ENCODE measurements at places on chromosomes 13 and 19.

DNA sequence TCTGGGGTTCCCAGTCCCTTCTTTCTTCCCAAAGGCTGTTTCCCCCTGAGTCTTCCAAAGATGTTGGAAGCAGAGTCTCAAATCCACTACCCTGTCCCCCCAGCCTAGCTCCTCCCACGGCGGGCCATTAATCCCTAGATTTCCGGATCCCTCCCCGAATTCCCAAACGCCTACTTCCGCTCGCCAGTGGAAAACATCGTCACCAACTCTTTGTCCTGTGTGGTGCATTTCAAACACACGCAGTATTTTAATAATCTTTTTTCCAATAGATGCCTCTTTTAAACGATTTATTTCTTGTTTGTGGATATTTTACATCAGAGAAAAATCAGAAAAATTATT, 610 bp downstream of the ZNF791 start:
- DNase-seq, result peak; percentile 58

- no peak for DNase-seq
These were observed 3.1 kb upstream of the PRR20A start for GRCh38 chr13:57137585-57137984.

GRCh38 chr19:16442386-16443276, 29.1 kb downstream of the EPS15L1 start:
- peak; percentile 41 for DNase-seq

DNA sequence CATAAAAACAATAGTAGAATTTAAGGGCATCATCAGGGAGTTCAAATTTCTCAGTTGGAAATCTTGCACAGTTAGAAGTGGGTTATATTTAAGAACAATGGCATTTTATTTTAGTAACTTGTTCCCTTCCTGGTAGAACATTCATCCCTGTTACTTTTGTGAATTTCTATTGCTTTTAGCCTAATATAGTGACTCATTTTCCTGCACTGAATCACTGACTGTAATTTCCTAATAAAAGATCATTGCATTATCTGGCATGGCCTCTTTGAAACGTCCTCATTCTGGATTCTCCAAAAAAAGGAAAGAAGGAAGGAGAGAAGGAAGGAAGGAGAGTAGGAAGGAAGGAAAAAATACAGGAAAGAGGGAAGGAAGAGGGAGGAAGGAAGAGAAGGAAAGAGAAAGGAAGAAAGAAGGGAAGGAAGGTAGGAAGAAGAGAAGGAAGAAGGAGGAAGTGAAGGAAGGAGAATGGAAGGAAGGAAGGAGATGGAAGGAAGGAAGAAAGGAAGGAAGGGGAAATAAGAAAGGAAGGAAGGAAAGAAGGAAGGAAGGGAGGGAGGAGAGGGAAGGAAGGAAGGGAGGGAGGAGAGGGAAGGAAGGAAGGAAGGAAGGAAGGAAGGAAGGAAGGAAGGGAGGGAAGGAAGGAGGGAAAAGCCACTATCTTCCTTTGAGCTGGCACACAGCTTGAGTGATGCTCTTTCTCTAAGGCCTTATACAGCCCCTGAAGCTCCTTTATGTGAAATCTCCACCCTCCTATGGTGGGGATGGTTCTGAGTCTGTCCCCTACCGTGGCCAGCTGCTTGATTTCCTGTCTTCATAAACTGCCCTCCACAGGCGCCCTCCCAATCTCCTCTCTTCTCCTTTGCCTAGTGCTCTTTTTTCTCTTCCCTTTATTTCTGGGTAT, 29.8 kb upstream of the TM9SF2 start:
- no peak for DNase-seq

- DNase-seq, result no peak
These were observed 665.6 kb downstream of the SLITRK1 start for GRCh38 chr13:83216479-83217245.

GRCh38 chr19:12872255-12872654, 9.0 kb downstream of the DNASE2 start:
- DNase-seq, result no peak

- DNase-seq, result peak; percentile 95
These were observed 63.1 kb downstream of the SERP2 start for GRCh38 chr13:44436589-44437337.

- no peak for DNase-seq
These were observed 44.6 kb downstream of the ZNF787 start for GRCh38 chr19:56076498-56076897.

- no peak for DNase-seq
These were observed 723.2 kb downstream of the UQCRFS1 start for GRCh38 chr19:28489776-28490175.

- DNase-seq, result no peak
These were observed 77.5 kb upstream of the MIR17HG start for GRCh38 chr13:91270031-91270430.

DNA sequence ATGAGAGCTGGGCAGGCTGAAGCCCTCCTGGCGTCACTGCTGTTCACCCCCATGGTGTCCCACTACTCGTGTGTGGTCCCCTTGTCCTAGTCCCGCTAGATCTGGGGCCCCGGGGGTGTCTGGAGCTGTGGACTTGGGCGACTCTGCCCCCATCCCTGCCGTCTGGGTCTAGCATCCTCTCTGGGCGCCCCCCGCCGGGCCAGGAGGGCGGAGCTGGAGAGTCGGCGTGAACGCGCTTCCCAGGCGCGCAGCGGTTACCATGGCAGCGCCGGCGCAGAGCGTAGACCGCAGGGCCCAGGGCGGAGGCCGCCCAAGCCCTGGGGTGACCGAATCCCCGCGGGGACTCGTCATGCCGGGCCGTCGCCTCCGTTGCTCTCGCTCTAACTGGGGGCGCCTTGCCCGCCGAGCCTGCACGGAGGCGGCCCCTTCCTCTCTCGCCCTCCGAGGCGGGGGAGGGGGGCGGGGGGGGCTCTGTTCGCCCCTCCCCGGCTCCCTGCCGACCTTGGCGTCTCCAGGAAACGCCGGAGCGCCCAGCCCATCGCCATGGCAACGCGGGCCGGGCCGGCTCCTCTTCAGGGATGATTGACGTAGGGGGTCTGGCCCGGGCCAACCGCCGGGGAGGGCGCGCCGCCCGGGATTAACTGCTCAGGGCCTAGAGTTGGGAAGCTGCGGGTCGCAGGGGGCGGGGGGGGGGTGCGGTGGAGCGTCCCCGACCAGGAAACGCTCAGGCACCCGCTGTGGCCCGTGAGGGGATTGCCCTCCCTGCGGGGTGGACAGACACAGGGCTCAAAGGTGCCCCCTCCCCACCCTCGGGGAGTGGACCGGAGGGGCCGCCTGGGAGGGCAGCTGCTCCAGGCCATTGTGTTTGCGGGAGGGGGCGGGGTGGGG, 8.9 kb downstream of the ISYNA1 start:
- peak; percentile 75 for DNase-seq

GRCh38 chr13:73825143-73825542, 309.1 kb downstream of the KLF12 start:
- DNase-seq, result no peak

GRCh38 chr19:29520390-29520789, 5.4 kb upstream of the VSTM2B start:
- DNase-seq, result no peak

DNA sequence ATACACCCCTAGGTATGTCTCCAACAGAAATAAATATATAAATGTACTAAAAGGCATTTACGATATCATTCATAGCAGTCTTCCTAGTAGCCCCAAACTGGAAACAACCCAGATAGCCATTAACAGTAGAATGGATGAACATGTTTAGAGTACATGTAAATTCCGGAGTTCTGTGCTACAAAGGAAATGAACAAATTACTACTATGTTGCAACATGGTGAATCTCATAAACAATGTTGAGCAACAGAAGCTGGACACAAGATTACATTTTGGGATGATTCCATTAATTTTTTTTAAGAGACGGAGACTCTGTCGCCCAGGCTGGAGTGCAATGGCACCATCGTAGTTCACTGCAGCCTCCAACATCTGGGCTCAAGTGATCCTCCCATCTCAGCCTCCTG, 5.9 kb upstream of the SLC7A10 start:
- DNase-seq, result no peak

- no peak for DNase-seq
These were observed 80.7 kb upstream of the OLFM4 start for GRCh38 chr13:52947921-52948373.

DNA sequence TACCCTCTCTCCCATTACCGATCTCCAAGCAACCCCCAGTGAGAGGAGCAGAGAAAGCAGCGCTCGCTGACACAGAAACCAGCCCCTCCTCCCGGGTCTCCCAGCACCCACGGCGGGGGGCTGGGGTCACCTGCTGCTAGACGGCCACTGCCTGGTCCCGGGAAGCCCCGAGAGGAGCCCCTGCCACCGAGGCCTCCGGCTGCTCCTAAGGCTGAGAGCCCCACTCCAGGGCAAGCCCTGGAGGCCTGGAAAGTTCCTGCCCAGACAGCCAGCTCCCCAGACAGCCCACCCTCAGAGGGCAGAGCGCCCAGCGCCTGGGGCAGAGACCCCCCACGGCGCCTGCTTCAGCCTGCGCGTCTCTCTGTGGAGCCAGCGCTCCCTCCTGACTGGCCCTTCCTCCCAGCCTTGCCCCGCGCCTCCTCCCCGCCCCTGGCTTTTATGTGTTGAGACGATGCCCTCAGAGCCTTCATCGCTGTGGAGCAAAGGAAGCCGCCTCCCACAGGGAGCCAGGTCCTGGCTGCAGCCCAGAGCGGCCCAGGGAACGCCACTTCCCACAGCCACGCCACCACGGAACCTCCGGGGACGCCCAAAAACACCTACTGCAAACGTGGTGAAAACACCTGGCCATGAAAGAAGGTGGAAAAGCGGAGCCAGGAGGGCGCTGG, 51.1 kb downstream of the MLLT1 start:
- peak; percentile 23 for DNase-seq

DNA sequence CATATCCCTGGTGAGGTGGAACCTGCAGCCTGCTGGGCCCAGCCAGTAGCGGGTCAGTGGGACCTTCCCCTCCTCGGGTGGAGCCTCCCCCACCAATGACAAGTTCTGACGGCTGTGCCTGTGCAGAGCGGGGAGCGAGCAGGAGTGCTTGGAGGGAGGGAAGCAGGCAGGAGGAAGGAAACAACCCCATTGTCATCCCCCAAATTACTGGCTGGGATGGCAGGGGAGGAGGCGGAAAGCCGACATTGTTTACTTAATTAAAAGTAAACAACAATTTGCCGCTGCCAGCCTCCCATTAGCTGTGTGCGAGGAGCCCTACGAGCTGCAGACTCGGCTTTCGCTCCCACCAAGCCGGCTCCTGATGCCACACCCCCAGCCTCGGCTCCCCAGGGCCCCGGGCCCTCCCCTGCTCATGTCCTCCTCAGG, 45.5 kb downstream of the LYL1 start:
- DNase-seq, result no peak

DNA sequence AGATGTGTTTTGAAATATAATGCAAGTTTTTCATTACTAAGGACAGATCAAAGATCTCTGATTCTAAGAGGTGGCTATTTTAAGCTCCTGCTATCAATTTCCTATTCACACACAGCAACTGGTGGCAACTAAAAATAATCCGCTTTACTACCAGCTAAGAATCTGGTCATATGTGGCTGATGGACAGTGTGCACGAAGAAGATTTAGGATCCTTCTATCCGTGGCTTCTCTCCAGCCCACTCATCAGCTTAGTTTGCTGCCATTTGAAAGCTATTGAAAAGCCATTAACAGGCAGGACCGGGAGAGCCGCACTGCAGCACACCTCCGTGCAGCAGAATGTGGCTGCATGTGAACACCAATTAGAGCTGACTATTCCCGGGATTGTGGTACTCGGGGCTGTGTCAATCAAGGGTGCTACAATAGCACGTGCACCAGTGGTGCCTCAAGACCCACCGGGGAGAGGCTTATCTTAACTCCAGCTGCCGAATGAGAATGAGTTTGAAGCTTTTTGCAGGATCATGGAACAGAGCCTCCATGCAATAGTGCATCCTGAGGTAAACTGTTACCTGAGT, at the start of gene MYO16:
Gene MYO16 (plus strand): TSS at position 431 of the 572 bp plus-strand sequence. CDS start 234 bp downstream, outside the sequence.
- no peak for DNase-seq

GRCh38 chr19:33794683-33795369, 1.8 kb upstream of the KCTD15 start:
- DNase-seq, result peak; percentile 27

GRCh38 chr13:68234274-68234673, 1004.1 kb upstream of the PCDH9 start:
- no peak for DNase-seq

GRCh38 chr13:28483313-28483931, 11.5 kb downstream of the FLT1 start:
- DNase-seq, result no peak

GRCh38 chr19:44851427-44851826, 5.3 kb downstream of the NECTIN2 start:
- no peak for DNase-seq

DNA sequence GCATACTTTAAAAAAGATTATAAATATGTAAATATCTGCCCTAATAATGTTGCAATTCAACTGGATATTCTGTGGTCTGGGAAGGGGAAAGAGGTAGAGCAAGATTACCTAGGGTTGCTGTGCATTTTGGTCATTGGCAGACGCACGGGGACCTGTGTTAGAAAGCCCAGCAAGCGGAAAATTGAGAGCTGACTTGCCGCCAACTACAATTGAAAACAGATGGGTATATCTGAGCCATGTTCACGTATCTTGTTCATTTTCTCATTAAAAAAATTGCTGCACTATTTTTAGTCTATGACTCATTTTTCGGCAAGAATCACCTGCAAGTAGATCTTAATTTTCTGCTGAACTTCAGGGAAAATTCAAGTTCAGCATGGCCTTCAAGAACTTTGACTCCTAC, 308.5 kb upstream of the TMTC4 start:
- no peak for DNase-seq

GRCh38 chr13:37302686-37303085, 197.2 kb upstream of the CSNK1A1L start:
- no peak for DNase-seq

DNA sequence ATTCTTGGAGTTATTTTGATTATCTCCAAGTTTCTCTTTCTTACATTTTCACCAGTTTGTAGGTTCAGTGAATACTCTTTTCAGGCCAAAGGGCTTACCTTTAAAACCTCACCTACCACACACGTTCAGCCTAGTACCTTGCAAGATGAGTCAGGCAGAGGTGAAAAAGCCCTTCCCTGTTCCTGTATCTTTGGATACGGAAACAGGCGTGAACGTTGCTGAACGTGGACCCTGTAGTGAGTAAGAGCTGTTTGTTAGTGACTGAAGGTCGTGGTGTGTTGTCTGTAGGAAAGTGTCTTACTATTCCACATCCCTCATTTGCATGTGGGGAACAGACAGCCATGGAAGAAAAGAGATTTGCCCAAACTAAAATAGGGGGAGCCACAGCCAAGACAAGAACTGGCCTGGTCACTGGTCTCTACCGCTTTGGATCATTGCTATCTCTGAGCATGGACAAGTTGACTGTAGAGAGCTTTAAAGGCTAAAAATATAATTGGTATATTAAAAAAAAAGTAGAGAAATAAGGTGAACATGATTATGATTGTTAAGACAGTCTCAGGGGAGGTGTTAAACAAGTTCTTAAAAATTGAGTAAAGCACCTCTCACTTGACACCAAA, 3.5 kb downstream of the CEBPG start:
- DNase-seq, result no peak

Measured in midbrain (tissue), 1 donor.